ENCODE measurements at places on chromosomes 2 and 18.

GRCh38 chr2:53247956-53248735 is 519.5 kb upstream of the CHAC2 start:
- DNase-seq, result no peak

DNA sequence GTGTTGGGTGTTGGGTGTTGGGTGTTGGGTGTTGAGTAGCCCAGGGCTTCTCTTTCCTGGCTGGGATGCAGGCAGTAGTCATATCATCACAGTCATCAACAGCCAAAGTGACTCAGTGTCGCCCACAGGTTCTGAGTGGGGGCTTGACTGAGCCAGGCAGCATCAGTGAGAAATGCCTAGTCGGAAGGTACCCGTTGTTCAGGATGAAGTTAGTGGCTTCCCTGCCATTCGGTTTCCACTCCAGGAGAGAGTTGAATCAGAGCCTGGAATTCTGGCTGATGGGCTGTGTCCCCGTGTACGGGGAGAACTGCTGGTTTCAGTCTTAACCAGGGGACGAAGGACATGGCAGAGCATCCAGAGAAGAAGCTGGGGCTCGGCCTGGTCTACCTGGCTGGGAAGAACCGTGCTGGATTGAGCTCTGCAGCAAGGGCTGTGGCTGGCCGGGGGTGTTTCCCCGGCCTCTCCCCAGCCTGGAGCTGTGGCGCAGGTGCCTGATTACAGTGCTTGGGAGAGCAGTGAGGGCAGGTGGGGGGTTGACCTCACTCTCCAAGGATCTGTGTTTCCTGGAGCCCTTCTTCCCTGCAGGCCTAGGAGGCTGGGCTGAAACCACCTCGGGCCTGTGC is 49.4 kb downstream of the AGAP1 start:
- no peak for DNase-seq

GRCh38 chr2:88707003-88707402 is 15.5 kb downstream of the RPIA start:
- no peak for DNase-seq

GRCh38 chr2:141767051-141767450 is 363.8 kb downstream of the LRP1B start:
- DNase-seq, result no peak

DNA sequence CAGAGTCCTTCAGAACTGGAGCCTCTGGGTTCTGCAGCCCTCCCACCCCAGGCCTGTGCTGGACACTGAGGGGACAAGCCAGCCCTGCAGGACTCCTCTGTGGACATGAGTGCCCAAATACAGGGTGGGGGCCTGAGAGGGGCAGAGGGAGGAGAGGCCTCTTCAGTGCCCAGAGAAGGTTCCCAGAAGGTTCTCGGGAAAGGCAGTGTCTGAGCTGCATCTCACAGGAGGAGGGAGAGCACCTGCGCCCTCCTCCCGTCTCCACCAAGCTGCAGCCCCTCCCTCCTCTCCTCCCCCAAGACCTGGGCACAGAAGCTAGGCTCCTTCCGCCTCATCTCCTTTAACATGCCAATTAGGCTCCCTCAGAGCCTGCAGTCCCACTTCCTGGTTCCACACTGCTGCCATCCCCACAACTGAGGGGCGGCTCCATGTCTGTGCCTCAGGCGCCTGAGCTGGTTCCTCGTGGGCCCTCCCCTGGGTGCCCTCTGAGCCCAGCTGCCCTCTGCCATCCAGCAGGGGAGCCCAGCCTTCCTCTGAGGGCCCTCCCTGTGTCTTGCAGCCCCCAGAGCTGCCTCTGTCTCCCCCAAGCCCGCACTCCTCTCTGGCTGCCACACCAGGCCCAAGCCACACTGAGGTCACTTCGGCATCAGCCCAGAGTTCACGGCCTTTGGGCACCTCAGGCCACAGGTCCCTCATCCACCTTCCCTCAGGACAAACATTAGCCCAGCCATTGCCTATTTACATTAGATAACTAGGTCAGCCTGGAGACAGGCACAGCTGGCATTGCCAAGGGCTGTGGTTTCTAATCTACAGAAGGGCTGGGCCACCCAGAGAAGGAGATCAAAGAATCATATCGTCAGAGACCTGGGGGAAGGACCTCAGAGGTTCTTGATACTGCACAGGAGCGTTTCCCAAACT is 28.9 kb downstream of the KCNK3 start:
- DNase-seq, result no peak

- DNase-seq, result no peak
These were observed 413.3 kb upstream of the TRIB2 start for GRCh38 chr2:12303181-12304030.

DNA sequence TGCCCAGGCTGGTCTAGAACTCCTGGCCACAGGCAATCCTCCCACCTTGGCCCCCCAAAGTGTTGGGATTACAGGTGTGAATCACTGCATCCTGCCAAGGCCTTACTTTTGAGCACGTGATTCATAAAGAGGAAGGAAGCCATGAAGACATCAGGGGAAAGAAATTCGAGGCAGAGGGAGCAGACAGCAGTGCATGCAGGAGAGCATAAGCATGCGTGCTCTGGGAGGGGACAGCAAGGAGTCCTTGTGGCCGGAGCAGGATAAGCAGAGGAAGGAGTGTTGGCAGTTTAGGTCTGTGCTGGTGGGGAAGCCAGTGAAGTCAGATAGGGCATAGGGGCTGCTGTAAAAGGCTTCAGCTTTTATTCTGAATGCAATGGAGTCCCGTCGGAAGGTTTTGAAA is 400.5 kb upstream of the RAB12 start:
- DNase-seq, result no peak

GRCh38 chr18:2986150-2986865 is 26.6 kb downstream of the LPIN2 start:
- no peak for DNase-seq

DNA sequence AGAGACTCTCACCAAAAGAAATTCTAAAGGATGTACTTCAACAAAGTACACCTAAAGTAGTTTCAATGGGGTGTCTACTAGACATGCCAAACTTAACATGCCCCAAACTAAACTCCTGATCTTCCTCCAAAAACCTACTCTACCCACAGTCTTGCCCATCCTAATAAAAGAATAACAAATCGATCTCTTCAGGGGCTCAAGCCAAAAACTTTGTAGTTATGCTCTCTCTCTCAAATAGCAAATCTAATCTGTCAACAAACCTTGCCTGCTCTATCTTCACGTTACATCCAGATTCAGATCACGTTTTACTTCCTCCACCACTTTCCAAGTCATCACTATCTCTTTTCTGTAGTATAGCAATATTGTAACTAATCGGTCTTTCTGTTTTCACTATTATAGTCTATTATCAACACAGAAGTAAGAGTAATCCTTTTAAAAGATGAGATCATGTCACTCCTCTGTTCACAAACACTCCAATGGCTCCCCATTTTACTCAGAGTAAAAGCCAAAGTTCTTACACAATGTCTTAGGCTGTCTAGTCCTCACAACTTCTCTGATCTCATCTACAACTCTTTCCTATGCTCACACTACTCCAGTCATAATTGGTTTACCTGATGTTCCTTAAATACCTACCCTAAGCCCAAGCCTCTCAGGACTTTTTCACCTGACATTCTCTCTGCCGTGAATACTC is 79.9 kb downstream of the THADA start:
- no peak for DNase-seq

- DNase-seq, result no peak
These were observed 874 bp downstream of the CLIP4 start for GRCh38 chr2:29115797-29116781.

GRCh38 chr2:231361701-231362554 is 33.6 kb upstream of the B3GNT7 start:
- DNase-seq, result no peak

DNA sequence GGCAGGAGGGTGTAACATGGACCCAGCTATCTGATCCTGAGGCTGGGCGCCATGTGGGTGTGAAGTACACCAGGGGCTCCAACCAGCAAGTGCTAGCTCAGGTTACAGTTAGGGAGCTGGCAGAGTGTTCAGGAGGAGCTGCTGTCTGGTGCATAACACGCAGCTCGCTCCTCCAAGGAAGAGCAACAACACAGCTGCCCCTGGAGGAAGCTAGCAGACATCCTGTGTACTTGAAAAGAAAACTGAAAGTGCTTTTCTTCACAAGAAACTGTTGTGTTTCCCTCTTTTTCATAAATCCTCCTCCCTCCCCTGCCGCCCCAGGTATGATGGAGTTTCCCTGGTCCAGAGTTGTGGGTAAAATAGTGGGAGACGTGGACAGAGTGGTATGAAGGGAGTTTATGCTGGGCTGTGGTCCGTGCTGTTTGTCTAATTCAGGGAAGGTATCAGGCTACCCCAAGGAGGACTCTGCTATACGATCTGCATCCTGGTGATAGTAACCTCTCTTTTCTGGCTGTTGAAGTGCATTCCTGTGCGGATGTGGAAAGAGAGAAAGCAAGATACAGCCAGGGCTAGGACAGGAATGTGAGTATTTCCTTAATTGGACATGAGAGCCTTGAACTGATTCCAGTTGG is 6.1 kb upstream of the LBH start:
- no peak for DNase-seq

DNA sequence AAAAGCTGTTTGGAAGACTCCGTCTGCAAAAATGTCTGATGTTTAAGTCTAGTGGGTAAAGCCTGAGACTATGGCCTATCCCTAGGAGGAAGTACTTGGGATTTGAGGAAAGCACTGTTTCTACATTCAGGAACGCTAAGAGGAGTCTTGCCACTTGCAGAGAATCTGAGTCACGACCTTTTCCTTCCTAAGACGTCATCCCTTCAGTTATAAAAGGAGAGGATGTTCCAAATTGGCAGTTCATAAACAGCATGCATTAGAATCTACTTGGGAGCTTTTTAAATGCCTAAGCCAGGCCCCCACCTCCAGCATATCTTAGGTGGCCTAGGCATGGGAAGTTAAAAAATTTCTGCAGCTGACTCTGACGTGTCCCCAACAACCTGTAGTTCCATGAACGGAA is 125.9 kb downstream of the TTC32 start:
- DNase-seq, result no peak

GRCh38 chr2:151649966-151650365 is 84.3 kb downstream of the NEB start:
- DNase-seq, result no peak

DNA sequence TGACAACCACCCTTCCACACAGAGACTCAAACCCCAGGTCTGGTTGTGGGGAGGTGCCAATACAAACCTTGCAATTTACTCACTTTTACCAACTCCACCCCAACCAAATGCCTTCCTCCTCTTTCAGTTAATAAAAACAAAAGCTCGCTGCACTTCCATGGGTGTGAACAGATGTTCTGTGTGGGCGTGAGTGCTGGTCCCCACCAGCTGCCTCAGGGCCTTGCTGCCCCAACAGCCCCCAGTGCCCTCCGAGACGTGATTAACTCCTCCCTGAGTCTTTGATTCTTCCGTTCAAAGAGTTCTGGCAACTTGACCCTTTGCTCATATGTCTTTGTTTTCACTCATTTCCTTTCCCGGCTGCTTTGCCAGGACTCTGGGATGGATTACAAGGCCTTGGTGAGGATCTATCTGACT is 258.9 kb upstream of the CXCR4 start:
- no peak for DNase-seq

DNA sequence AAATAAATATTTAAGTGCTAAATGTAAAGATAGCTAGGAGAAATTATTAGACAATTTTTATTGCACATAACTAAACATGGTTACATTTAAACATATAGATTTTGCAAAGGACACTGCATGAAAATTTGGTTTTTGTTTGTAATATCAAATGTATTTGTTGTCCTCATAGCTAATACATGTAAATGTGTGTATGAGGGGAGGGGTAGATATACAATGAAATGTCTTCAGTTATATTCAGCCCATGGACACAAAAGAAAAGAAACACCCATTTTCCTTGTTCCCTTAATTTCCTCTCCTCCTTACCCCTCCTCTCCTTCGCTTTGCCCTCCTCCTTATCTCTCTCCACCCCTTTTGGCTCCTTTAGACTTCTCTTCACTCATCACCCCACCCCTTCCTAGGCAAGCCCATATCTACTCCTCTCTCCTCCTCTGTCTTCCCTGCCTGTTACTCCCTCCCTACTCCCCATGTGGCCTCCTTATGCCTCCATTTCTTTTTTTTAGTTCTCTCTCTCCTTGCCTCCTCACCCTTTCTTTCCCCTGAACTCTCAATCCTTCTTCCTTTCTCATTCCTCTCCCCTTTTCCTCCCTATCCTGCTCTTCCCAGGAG is 1.4 kb downstream of the COL3A1 start:
- no peak for DNase-seq

DNA sequence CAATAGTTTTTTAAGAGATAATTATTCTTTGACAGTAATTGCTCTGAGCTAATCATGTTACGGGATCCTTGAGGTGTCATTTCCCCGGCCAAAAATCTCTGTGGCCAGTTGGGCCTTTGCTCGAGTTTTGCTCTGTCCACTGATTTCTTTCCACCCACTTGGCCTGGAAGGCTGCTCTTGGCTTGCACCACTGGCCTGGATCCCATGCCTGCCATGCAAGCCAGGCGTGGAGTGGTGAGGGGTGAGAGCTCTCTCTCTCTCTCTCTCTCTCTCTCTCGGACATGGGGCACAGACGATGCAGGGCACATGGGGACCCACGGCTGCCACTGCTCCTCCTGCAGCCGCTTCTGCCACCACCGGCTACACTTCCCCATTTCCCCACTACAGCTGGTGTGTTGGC is 853.0 kb upstream of the GCFC2 start:
- no peak for DNase-seq

DNA sequence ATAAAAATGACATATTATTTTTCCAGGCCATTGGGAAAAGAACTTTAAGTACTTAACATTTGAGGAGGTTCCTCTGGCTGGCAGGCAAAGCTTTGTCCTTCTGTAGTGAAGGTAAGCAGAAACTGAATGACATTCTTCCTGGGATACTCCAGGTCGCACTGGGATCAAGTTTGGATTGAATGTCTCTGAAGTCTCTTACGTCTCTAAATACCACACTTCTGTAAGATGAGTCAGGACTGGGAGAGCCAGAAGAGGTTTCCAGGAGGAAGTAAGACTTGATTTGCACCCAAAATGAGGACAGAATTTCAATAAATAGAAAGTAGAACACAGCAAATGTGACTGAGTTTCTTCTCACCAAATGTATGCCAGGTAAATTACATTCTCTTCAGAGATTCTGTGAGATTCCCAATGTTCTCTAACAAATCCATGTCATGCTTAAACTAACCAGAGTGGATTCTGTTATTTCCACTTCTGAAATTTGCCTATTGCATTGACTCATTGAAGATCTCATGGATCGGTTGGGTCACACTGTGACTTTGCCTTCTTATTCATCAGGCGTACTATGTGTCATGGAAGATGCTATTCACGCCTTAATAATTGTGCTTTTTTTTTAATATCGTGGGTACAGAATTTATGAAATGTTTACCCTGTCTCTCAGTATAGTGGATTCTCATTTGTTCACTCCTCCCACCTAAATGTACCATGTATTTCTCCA is 25.5 kb upstream of the VIT start:
- no peak for DNase-seq

GRCh38 chr2:144446136-144446535 is 73.8 kb downstream of the ZEB2 start:
- DNase-seq, result no peak

- DNase-seq, result no peak
These were observed 344.0 kb upstream of the DDX18 start for GRCh38 chr2:117470311-117471095.

- DNase-seq, result no peak
These were observed 135.5 kb downstream of the NAPG start for GRCh38 chr18:10661317-10661716.

Data from NCI-H2081 treated with DMSO at 0.1 percent for 48 hours (cell line).